ENCODE measurements at places on chromosomes 6 and 20. TPM values are rescaled to one million over a fixed set of nuclear protein-coding genes. Genes with fewer than 3 reads are reported as not detected.

The FERMT1 gene
- 2.2 TPM for total RNA-seq

The IMPG1 gene
- total RNA-seq = not detected

The HSP90AB1 gene
- 779 TPM for total RNA-seq

The MATN4 gene
- total RNA-seq = not detected

The SIM1 gene
- total RNA-seq = not detected

The COX4I2 gene
- total RNA-seq = not detected

The ZBP1 gene
- total RNA-seq = not detected

GRCh38 chr6:68197356-68197755, 437.7 kb upstream of the ADGRB3 start:
- DNase-seq = no peak

DNA sequence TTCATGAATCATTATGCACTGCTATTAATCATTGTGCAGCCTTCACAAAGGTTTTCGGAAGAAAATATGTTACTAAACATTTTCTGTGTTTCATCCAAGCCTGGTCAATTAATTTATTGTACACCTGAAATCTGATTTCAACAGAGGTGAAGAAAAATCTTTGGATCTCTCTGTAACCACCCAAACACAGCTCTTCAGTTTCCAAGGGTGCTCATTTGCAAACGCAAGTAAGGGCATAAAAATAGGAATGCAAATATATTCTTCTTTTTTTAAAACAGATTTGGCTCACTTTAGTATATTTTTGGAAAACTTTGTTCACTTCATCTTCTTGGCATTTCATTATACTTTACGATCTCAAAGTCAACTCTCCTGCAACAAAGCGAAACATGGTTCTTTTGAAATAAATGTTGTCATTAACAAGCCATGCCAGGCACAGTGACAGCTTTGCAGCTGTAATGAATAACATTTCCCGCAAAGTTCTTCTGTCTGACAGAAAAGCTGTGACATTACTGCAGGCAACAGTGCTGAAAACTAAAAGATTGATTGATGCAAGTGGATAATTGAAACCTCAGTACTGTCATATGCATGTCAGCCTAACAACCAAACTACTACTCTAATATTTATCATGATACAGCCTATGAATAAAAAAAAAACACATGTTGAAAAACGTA, 348.3 kb downstream of the FRK start:
- no peak for DNase-seq

DNA sequence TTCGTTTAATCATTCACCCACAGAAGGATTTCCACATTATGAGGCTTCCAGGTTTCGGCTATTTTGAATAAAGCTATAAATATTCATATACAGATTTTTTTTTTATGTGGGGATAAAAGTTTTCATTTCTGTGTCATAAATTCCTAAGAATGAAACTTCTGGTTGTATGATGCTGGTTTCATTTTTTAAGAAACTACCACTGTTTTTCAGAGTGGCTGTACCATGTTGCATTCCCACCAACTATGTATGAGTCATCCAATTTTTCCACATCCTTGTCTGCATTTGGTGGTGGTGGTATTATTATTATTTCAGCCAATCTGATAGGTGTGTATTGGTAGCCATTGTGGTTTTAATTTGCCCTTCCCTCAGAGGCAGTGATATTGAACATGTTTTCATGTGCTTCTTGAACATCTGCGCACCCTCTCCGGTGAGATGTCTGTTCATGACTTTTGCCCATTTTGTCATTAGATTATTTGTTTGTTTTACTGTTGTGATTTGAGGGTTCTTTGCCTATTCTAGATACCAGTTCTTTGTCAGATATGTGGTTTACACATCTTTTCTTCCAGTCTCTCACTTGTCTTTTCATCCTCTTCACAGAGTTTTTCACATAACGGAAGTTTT, 75.5 kb downstream of the DOK5 start:
- DNase-seq = no peak

- no peak for DNase-seq
Measured at GRCh38 chr6:132872923-132873322, 58.6 kb downstream of the RPS12 start.

DNA sequence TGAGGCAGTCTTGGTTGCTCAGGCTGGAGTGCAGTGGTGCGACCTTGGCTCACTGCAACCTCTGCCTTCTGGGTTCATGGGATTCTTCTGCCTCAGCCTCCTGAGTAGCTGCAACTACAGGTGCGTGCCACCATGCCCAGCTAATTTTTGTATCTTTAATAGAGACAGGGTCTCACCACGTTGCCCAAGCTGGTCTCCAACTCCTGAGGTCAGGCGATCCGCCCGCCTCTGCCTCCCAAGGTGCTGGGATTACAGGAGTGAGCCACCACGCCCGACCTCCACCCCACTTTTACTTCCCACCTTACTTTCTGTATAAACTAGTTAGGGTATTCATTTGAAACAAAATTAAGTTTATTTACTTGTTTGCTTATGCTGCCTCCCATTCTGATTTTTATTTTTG, 86.5 kb downstream of the NCOA3 start:
- DNase-seq = no peak

DNA sequence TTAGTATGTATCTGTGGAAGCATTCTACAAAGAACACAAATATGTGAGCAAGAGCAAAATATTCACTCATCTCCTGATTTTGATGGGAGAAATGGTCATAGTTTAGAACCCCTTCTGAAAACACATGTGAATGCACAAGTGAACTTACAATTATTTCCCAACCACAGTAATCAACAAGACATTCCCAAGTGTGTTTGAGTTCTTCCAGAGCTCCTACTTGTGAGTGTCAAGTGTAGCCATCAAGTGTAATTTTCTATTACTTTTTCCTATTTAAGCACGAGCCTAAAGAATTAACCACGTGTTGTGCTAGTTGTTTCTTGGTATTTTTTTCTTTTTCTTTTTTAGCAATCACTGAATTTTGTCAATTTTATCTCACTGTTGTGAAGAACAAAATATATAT, 402.3 kb downstream of the NKAIN2 start:
- no peak for DNase-seq

GRCh38 chr20:37202267-37202943, 23.1 kb upstream of the MROH8 start:
- peak; percentile 40 for DNase-seq

DNA sequence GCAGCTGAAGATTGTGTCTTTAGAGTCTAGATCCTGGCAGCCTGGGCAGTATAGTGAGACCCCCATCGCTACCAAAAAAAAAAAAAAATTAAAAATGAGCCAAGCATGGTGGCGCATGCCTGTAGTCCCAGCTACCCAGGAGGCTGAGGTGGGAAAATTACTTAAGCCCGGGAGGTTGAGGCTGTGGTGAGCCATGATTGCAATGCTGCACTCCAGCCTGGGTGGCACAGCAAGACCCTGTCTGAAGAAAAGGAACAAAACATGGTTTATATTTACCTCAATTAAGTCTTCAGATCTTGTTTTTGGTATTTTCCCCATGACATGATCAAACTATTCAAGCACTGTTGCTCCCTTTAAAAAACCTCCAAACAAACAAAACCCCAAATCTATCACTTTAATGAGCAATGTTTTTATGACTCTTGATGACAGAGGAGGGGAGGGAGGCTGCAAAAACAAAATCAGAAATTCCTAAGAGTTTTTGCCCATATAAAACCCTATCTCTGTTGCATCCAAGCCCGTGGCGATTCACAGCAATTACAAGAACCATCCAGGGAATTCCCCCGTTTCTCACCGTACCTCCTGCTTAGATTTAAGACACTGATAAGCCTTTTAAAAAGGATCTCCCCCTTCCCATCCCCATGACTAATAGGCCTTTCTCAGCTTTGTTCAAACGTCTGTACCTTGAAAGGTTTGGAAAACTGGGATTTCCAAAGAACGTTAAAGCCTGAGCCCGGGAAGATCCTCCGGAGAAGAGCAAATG, 259.9 kb downstream of the BMP7 start:
- no peak for DNase-seq

GRCh38 chr6:137283940-137284810, 65.0 kb upstream of the IFNGR1 start:
- no peak for DNase-seq
